Stimulated activated CD8-positive, alpha-beta memory T cell treated with anti-CD3 and anti-CD28 coated beads, Interleukin-4, amount 100 ng/mL, for 1 hour (primary cell): ENCODE measurements at places on chromosomes 2 and 18.

GRCh38 chr18:69002233-69002632, 204.4 kb downstream of the CCDC102B start:
- DNase-seq = no peak

- DNase-seq = no peak
These were observed 1.2 kb upstream of the DSC2 start for GRCh38 chr18:31103423-31103822.

DNA sequence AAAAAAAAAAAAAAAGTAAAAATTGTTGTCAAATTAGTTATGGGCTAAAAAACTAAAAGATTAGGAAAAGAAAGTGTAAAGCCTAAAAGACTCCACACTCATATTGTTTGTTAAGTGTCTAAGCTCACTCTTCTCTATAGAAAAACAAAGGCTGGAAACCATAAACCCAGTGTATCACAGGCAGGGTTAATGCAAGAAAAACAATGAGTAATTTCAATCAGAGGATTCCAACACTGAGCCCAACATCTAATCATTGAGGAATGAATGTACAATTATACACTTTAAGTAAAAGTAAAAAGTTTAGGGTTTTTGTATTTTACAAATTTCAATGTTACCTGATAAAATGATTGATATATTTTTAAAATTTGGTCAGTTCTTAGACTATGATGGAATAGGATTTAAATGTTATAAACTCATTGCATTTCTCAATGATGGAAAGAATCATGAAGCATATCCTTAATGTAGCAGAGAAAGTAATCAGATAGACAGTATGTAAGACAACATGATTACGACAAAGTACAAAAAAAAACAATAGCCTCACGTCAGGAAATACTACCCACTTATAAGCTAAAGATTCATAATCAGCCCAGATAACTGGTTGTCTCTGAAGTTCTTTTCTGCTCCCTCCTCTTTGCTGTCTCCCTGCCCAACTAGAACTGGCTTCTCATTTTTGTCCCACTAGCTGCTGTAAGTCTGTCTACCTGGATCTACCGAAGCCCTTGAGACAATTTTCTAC, 44.5 kb upstream of the SP3 start:
- DNase-seq = no peak

GRCh38 chr2:186159101-186159500, 327.0 kb upstream of the ZC3H15 start:
- DNase-seq = no peak

DNA sequence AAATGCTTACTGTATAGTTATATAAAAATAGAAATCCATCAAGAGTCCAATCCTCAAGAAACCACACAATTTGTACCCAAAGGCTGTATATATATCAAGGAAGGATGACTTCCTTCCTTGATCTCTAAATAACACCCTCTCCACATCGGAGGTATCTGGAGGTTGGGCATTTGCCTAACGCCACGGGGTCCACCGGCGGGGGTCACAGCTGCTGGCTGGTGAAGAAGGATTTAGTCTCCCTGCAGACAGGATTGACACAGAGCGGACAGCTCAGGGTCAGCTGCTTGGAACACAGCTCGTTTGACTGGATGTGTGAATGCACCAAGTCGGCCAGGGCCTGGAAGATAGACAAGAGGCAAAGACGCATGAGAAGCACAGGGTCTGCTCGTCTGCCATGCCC, 36.0 kb downstream of the FECH start:
- DNase-seq = no peak

DNA sequence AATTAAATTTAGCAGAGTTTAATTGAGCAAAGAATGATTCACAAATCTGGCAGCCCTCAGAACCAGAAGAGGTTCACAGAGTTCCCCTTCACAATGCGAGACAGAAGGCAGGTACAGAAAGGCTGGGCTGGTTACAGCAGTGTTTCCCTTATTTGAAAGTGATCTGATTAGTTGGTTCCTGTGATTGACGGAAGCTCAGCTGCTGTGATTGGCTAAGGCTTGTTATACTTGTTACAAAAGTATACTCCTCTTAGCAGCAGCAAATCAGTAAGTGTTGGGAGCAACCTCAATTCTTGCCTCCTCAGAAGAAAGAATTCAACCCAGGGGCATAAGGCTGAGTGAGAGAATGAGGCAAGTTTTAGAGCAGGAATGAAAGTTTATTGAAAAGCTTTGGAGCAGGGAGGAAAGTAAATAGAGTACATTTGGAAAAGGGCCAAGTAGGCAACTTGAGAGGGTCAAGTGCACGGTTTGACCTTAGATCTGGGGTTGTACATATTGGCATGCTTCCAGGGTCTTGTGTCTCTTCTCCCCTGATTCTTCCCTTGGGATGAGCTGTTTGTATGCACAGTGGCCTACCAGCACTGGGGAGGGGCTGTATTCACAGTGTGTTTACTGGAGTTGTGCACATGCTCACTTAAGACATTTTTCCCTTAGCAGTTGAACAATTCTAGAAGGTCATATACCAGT, 431.8 kb upstream of the RAB12 start:
- no peak for DNase-seq

GRCh38 chr2:234603619-234604018, 106.7 kb upstream of the ARL4C start:
- DNase-seq = no peak

- no peak for DNase-seq
These were observed 984.6 kb upstream of the CNTNAP5 start for GRCh38 chr2:123040506-123040905.

- no peak for DNase-seq
These were observed 242.0 kb upstream of the LYPD1 start for GRCh38 chr2:132911726-132912724.

- no peak for DNase-seq
These were observed 182.8 kb upstream of the RAB12 start for GRCh38 chr18:8426401-8426800.

- no peak for DNase-seq
These were observed 170.0 kb upstream of the SIX3 start for GRCh38 chr2:44771522-44771921.

DNA sequence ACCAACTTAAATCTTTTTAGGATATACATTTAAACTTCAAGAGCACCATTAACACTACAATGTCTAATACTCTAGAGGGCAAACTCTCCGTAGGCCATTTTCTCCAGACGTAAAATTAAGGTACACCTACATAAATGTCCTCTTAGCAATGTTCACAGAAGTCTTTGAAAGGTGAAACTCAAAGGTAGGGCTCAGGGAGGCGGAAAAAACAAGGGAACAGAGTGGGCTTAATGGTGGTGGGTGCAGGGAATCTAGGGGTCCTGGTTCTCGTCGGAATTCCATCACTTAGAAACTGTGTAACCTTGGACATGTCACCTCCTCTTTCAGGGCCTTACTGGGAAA, 668 bp downstream of the NFU1 start:
- DNase-seq = no peak

DNA sequence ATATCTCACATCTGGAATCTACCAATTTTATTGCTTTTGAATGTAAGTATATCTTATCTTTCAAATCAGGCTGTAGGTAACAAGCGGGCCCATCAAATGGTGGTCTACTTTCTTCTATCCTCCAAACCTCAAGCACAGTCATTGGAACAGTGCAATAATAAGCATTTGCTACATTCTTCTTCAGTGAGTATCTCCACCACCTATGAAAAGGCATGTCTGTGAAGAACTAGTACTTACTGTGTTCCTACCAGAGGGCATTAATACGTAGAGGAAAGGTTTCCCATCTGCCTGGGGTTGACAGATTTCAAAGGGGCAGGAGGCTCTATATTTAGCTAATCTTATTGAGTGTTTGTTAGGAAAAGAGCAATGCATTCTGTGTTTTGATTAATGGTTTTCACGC, 411.1 kb downstream of the NCKAP5 start:
- DNase-seq = no peak

DNA sequence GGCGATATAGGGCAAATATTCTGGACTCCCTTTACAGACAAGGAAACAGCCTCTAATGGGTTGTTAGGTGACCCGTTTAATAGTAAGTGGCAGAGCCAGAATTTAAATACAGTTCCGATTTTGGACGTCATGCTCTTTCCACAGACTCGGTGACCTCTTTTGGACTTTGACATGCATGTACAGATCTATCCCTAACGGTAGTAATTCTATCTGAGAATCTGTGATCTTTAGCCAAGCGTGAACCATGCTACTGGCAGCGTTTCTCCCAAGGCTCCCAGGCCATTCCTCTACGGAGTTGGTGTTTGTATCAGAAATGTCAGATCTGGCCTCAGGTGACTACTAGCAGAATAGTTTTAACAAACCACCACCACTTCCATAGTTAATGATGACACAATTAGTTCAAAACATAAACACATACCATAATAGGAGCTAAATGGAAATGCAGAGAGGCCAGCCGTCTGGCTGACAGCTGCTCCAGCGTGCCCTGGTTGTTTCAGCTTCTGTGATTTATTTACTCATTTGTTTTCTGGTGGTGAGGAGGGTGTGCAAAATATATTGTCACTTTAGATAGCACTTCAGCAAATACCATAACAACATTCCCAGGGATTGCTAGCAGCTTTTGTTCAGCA, 304.6 kb upstream of the LYPD1 start:
- DNase-seq = no peak

DNA sequence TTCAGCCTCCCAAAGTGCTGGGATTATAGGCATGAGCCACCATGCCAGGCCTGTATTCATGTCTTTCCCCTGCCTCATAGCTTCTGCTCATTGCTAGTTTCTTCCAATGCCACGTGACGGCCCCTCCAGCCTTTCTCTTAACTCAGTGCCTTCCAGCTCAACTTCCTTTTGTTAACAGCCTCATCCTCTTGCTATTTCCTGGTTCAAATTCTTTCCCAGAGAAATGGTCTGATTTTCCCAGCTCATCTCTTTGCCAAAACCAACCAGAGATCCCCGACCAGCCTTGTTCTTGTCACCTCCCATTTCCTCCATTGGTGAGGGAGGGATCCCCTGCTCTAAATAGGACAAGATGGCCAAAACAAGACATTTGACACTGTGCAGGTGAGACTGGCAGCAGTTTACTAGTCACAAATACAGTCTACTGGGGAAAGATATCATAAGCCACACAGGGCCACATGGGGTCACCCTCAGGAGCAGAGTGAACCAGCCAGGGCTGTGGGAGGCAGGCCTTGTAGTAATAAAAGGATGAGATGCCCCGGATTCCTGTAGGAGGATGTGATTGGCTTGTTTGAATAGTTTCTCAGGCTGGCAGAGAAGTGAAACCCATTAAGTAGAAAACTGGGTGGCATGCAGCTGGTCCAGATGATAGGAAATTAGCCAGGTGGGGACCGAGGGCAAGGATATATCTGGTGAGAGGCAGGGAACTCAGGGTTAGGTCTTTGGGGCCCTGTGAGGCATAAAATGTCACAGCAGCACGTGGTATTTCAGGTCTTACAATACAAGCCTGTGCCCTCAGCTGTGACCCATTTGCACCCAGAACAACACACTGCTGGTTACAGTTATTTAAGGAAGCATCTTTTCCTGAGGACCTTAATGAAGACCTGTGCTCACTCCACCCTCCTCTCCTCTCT, 6.4 kb downstream of the CD207 start:
- DNase-seq = no peak

GRCh38 chr18:33839452-33840211, 261.6 kb downstream of the ASXL3 start:
- no peak for DNase-seq

- no peak for DNase-seq
These were observed 24.4 kb upstream of the THOC1 start for GRCh38 chr18:292271-292670.

GRCh38 chr2:12196495-12196894, 450.1 kb downstream of the LPIN1 start:
- no peak for DNase-seq

DNA sequence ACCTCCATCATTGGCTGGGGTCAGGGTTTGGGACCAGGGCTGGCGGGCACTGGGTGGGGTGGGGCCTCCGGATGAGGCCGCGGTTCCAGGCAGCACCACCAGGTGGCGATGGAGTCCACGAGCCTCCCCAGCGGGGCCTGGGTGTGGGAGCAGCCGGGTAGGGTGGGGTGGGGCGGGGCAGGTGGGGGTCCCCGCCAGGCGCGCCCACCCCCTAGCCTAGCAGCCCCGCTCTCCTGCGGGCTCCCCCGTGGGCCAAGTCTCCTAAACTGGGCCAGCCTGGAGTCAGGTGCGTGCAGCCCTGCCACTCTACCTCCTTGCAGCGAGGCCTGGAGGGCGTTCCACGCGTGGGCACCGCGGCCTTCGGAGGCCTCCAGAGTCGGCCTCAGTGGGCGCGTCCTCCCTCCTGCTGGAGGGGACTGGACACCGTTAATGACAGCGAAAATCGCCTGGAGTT, 187.5 kb downstream of the TWIST2 start:
- DNase-seq = peak; percentile 32

DNA sequence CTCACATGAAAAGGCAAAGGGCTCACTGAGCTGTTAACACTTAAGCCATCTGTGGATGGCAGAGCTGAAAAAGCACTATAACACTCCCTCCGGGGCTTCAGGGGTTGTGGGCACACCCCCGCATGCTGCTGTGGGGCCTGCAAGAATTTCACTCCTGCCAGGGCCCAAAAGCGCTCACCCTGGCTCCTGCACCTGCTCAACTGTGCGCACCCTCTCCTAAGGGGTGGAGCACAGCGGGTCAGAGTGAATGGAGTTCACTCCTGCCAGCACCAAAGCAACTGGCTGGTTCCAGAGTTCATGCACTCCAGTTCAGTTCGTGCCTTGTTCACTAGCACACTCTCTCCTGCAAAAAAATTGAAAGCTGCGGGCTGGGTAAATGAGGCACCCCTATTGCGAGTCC, 814.2 kb upstream of the SLC39A10 start:
- no peak for DNase-seq

DNA sequence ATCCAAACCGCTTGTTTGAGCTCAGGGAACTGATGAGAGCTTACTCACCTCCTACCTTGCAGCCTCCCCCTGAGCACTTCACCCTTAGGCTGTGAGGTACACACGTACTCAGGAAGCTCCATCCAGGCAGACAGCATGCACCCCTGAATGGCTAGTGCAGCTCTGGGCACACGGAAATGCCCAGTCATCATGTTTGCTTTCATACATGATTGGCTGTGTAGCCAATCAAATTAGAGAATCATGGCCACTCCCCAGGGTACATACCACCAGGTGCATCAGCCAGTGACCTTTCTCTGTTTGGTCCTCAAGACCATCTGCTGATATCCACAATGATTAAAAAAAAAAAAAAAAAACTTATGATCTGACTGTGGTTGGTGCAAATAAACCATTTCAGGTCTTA, 42.1 kb downstream of the RNF152 start:
- no peak for DNase-seq

- DNase-seq = no peak
These were observed 362.2 kb upstream of the NXPH2 start for GRCh38 chr2:139142252-139142880.

- DNase-seq = no peak
These were observed 147.8 kb downstream of the SATB2 start for GRCh38 chr2:199309973-199310372.

GRCh38 chr2:215914777-215915165, 98.6 kb downstream of the MREG start:
- no peak for DNase-seq

DNA sequence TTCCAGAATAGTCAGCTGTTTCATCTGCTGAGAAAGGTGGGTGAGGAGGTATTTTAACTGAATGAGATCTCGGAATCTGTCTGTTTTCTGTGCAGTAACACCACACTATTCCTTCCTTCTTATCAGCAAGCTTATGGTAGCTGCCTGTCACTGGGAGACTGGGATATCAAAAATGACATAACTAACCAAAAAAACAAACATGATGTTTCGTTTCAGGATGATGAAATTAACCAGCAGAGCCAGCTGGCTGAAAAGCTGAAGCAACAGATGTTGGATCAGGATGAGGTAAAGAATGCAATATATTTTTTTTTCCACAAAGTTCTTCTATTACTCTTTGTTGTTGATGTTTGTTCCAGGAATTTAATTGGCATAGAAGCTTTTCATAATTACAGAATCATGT, 59.8 kb upstream of the LYPD6B start:
- DNase-seq = no peak
